ENCODE measurements at places on chromosomes 2 and 18.

DNA sequence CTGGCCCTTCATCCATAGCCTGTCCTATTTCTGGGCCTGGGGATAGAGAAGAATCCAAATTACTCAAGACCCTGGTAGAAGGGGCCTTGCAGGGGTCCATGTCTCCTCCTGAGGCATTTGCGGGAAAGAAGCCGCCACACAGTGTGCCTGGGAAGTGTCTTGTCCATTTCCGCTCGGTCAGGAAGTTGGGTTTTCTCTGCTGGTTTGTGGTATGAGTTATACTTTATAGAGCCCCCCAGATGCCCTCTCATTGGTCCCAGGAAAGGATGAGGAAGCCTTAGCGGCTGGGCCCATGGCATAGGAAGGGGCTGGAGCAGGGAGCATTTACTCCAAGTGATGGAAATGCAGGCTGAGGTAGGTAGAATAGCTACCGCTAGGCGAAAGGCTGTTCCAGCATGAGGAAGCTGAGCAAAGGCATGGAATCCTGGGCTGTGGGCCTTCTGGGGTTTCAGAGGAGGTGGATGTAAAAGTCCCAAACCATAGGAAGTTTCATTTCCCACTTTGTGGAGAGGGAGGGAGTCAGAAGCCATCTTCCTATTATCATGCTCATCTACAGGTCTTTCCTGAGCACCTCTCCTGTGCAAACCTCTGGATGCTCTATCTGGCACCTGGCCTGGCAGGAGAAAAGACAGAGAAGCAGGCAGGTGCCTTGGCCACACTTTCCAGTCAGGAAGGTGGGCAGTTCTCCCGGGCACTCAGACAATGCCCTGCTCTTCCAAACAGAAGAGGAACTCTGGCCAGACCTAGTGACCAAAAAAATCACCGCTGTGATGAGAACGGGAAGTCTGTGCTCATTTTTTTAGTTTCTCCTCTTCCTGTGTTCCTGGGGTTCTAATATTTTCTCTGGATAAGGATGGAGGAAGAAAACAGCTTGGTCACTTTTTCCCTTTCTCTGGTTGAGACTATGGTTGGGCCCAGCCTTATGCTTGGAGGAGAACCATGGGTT lies 2.6 kb upstream of the CD207 start:
- no peak for DNase-seq

- DNase-seq = no peak
These were observed 128.8 kb upstream of the MSH6 start for GRCh38 chr2:47653902-47654789.

DNA sequence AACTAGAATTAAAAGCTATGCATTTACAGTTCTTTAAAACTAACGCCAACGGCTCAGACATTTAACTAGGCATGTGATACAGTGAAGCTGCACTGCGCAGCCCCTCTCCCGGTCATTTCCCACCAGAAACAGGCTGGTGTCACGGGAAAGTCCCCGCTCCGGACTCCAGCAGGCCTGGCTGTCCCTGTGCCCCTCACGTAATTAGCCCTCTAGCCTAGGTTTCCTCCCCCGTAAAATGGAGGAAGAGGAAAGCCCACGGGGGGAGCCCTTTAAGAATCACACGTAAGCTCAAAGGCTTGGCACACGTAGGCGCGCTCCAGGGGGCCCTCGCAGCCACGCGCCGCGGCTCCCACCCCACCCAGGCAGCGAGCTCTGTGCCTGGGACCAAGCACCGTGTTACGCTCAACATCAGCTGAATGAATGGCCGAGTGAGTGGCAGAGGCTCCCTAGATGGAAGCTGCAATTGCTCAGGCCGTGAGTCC lies 48.0 kb downstream of the KCNIP3 start:
- DNase-seq = no peak

- DNase-seq = no peak
These were observed 140.1 kb downstream of the LNPK start for GRCh38 chr2:175861958-175862357.

- DNase-seq = no peak
These were observed 191.0 kb downstream of the HDAC4 start for GRCh38 chr2:239209783-239210182.

GRCh38 chr2:237253046-237253702 lies 160.8 kb downstream of the COL6A3 start:
- no peak for DNase-seq

GRCh38 chr2:152343426-152343825 lies 8.5 kb downstream of the FMNL2 start:
- no peak for DNase-seq

DNA sequence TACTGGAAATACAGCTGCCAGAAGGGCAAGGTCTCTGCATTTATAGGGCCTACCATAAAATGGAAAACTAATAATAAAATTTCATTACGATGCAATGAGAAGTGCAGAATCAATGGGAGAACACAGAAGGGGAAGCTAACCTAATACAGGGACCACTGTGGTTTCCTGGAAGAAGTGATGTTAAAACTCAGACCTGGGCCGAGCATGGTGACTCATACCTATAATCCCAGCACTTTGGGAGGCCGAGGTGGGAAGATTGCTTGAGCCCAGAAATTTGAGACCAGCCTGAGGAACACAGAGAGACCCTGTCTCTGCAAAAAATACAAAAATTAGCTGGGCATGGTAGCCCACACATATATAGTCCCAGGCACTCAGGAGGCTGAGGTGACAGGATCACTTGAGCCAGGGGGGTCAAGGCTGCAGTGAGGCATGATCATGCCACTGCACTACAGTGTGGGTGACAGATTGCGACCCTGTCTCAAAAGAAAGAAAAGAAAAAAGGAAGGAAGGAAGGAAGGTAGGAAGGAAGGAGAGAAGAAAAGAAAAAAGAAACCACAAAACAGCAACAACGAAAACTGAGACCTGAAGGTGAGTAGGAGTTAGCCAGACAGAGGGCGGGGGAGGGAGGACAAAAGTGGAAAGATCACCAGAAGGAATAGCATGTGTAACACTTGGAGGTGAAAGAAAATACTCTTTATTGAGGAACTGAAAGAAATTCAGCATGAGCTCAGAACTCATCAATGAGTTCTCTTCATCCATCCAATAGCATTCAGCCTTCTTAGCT lies 58.3 kb upstream of the DTNA start:
- no peak for DNase-seq

GRCh38 chr2:152950126-152950525 lies 231.7 kb downstream of the ARL6IP6 start:
- DNase-seq = no peak

- no peak for DNase-seq
These were observed 145.9 kb downstream of the RTP5 start for GRCh38 chr2:242015108-242016065.

GRCh38 chr18:46322411-46322891 lies 218.3 kb downstream of the HAUS1 start:
- no peak for DNase-seq

DNA sequence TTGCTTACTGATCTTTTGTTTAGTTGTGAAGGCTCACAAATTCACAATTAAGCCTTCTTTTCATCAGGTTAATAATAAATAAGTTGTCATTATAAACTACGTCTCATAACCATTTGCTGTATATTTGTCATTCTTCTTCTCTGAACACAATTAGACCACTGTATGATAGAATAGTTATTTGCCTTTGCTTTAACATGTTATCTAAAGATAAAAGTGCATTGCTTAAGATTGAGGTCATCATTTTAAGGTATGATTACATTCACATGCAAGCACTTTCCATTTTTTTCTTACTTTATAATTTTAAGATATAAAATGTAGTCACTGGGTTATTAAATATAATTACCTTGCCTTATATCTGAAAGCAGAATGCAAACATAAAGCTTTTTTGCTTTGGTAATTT lies 80.1 kb upstream of the GLS start:
- DNase-seq = no peak

DNA sequence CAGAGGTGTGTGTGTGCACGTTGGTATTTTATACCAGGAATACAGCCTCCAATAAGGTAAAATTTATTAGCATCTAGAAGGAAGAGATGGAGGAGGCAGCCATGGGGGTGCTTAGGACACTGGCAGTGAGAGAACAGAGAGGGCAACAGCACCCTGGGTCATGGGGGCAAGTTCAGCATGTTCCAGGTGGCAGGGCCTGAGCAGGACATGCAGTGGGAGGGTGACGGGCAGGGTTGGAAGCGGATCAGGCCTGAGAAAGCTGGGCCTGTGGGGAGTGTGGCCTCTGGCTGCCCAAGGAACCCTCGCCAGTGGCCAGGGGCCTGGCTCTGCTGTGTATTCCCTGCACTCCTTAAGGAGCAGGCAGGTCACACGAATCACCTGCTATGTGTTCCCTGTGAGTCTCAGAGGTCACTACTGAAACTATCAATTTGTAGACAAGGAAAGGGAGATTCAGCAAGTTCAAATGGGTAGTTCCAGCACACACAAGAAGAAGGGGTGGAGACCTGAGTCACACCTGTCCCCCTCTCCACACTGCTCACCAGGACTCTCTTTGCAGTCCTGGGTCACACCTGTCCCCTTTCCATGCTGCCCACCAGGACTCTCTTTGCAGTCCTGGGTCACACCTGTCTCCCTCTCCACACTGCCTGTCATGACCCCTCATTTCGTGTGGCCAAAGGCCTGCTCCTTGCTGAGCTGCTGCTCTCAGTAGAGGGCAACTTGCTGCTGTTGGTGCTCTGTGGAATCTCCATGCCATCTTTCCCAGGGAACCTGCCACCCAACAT lies 463.9 kb upstream of the HS6ST1 start:
- DNase-seq = no peak

- no peak for DNase-seq
These were observed 35.6 kb upstream of the B3GNT7 start for GRCh38 chr2:231359948-231360347.

DNA sequence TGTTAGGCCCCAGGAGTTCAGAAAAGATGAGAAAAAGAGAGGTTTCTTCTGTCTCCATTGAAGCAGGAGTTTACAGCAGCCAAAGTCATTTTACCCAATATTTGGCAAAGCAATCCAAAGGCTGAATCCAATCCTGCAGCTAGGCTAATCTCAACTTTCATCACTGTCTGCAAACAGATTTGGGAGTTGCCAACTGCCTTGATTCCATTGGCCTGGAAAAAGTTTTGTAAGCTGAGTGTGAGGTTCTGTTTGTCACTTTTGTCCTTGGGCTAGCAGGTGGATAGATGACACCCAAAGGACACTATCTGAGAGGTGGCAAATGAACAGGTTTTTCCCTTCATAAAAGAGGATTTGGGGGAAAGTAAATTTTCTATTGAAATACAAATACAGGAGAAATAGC lies 56.6 kb upstream of the SETBP1 start:
- DNase-seq = no peak

DNA sequence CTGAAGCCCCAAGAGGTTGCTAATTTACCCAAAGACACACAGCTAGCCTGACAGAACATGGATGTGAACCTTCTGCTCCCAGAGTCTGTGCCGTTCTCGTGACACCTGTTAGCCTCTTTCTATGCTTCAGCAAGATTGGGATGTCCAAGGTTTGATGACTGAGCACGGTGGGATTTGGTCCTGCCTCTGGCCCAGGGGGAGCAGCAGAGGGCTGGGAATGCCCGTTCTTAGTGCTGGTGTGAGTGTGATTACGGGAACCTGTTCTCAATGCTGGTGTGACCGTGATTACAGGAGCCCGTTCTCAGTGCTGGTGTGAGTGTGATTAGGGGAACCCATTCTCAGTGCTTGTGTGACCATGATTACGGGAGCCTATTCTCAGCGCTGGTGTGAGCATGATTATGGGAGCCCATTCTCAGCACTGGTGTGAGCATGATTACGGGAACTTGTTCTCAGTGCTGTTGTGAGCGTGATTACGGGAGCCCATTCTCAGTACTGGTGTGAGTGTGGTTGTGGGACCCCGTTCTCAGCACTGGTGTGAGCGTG lies 67.3 kb upstream of the SNTG2 start:
- DNase-seq = no peak

GRCh38 chr2:234374736-234375135 lies 122.1 kb downstream of the ARL4C start:
- DNase-seq = no peak

GRCh38 chr2:149686136-149687051 lies 98.8 kb upstream of the MMADHC start:
- DNase-seq = peak; percentile 36

All from left hindlimb (tissue), 1 donor.